ENCODE measurements at places on chromosomes 11 and 22.

- no peak for DNase-seq
Observed at GRCh38 chr11:104320097-104320496, 156.2 kb upstream of the PDGFD start.

DNA sequence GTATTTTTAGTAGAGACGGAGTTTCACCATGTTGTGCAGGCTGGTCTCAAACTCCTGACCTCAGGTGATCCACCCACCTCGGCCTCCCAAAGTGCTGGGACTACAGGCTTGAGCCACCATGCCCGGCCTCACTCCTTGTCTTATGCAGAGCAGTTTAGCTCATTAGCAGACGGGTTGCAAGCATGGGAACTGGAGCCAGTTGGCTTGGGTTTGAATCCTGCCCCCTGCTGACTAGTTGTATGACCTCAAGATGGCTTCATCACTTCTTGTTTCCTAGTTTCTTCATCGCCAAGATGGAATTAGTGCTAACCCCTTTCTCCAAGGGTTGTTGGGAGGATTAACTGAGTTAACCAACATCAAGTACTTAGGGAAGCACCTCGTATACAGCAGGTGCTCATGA, 23.4 kb upstream of the RASD2 start:
- DNase-seq, result no peak

DNA sequence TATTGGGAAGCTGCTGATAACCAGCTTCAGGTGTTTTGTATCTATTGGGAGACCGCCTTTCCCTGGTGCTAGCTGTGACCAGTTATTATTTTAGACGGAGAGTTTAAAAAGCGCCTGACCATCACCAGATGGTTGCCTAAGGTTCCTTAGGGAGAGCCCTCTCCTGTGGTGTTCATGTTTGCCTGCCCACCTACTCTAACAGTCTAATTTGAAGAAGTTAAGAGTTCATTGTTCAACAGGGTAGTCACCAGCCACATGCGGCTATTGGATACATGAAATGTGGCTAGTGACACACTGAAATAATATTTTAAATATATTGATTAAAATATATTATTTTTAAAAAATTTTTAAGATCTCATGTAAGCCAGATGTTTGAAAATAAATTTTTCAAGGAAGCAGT, 71.3 kb upstream of the SLN start:
- no peak for DNase-seq

GRCh38 chr11:5343474-5344335, at the start of gene OR51B5:
Gene OR51B5 (minus strand): TSS chr11:5343524. CDS start chr11:5343524, 0 bp downstream.
- no peak for DNase-seq

DNA sequence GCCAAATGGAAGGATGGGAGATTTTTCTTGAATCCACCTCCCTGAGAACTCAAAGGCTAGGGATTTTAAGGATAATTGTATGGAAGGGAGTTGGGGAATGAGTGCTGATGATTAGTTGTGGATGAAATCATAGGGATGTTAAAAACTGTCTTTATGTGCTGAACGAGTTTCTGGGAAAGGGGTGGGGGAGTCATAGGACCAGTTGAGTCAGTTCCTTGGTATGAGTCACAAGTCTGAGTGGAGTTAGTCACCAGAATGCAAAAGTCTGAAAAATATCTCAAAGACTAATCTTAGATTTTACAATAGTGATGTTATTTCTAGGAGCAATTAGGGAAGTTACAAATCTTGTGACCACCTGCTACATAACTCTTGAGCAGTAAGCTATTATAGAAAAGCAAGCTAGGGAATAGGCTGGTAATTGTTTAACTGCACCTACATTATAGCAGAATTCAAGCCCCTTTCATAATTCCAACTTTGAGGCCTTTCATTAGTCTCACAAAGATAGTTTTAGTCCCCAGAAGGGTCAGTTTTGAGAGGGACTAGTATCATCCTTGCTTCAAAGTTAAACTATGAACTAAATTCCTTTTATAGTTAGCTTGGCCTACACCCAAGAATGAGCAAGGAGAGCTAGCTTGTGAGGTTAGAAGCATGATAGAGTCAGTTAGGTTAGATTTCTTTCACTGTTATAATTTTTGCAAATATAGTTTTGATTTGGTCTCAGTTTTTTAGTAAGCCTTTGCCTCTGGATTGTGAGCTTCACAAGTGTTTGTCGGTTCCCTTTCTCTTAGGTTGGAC, 668.0 kb downstream of the ETS1 start:
- DNase-seq, result no peak

GRCh38 chr22:43177479-43177878, 9.5 kb downstream of the TTLL12 start:
- DNase-seq, result no peak

DNA sequence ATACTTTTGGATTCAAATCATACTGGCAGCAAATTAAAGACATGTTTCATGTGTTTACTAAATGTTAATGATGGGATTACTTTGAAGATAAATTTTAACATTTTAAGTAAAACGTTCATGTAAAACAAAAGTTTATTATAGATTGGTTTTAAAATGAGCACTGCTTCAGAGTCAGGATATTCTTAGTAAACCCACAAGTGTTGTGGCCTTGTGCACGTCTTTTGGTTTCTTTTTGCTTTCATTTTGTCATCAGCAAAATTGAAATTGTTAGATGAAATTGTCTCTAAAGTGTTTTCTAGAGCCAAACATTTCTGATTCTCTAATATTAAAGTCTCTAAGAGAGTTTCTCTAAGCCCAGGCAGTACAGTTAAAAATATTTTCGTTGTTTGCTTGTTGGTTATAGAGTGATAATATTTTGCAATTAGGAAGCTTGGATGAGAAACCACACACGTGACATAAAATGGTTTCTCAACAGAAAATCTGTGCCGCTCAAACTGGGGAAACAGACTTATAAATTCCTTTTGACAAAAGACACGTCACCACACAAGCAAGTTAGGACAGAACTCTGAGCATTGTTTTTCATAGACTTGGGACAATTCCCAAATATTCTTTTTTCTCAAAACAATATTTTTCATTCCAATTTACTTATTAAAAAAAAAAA, 164.4 kb downstream of the TEAD1 start:
- DNase-seq, result no peak

- DNase-seq, result no peak
Observed at GRCh38 chr11:20049231-20049630, 111.0 kb downstream of the DBX1 start.

GRCh38 chr11:110159476-110159875, 66.3 kb downstream of the ZC3H12C start:
- no peak for DNase-seq

All from CD4-positive, alpha-beta T cell treated with Interleukin-17A for 4 hours (primary cell).